Smooth muscle cell of bladder (primary cell): ENCODE measurements at places on chromosomes 16 and 17. TPM values are rescaled to one million over a fixed set of nuclear protein-coding genes. Genes with fewer than 3 reads are reported as not detected.

EPN3 gene
- total RNA-seq: not detected in 2 replicates

HBM gene
- not detected in 2 replicates for total RNA-seq

CHTF8 gene
- total RNA-seq: 30.0 and 31.6 TPM in 2 replicates

ZDHHC7 gene
- total RNA-seq: 72.4 and 103 TPM in 2 replicates

RNF112 gene
- 5.1 and 6.1 TPM in 2 replicates for total RNA-seq

CCDC154 gene
- total RNA-seq: 0.14 and 0.28 TPM in 2 replicates

WNT3 gene
- 0.71 and 0.92 TPM in 2 replicates for total RNA-seq

NPIPB6 gene
- 0.57 TPM in 1 of 2 replicates, not detected in the other for total RNA-seq

IKZF3 gene
- under 0.01 TPM in 1 of 2 replicates, not detected in the other for total RNA-seq

KRTAP9-8 gene
- not detected in 2 replicates for total RNA-seq

ZFP3 gene
- 1.0 and 1.3 TPM in 2 replicates for total RNA-seq

TM4SF5 gene
- total RNA-seq: not detected in 2 replicates

EPX gene
- not detected in 2 replicates for total RNA-seq

TERB1 gene
- under 0.01 and 0.09 TPM in 2 replicates for total RNA-seq

TXNL4B gene
- total RNA-seq: 4.6 and 8.6 TPM in 2 replicates

ZNF200 gene
- total RNA-seq: 6.5 and 7.4 TPM in 2 replicates

MRTFB gene
- 3.0 and 3.3 TPM in 2 replicates for total RNA-seq

KREMEN2 gene
- total RNA-seq: not detected in 2 replicates

TBC1D3I gene
- total RNA-seq: 0.09 and 0.28 TPM in 2 replicates

ASPHD1 gene
- total RNA-seq: 7.3 and 10.4 TPM in 2 replicates

YPEL2 gene
- total RNA-seq: 9.7 and 15.4 TPM in 2 replicates

IL17C gene
- not detected in 2 replicates for total RNA-seq

HOXB1 gene
- total RNA-seq: not detected in 2 replicates

TAOK2 gene
- 39.1 and 47.1 TPM in 2 replicates for total RNA-seq

ZNF597 gene
- 1.3 and 1.4 TPM in 2 replicates for total RNA-seq

ABCA9 gene
- 6.8 and 10.0 TPM in 2 replicates for total RNA-seq

PLCD3 gene
- 21.3 and 21.7 TPM in 2 replicates for total RNA-seq

USH1G gene
- under 0.01 TPM in 1 of 2 replicates, not detected in the other for total RNA-seq

CCL8 gene
- total RNA-seq: 0.46 and 8.8 TPM in 2 replicates

CFAP52 gene
- total RNA-seq: 0.18 and 0.28 TPM in 2 replicates

TMC8 gene
- total RNA-seq: not detected in 2 replicates

ENPP7 gene
- total RNA-seq: not detected in 2 replicates

ZNF629 gene
- 6.4 and 8.5 TPM in 2 replicates for total RNA-seq

TNS4 gene
- under 0.01 TPM in 2 replicates for total RNA-seq

KLHL10 gene
- total RNA-seq: 0.43 and 0.55 TPM in 2 replicates

MMP2 gene
- 881 and 1,311 TPM in 2 replicates for total RNA-seq

FAM222B gene
- total RNA-seq: 1.4 and 3.0 TPM in 2 replicates

UNK gene
- total RNA-seq: 10.0 and 15.1 TPM in 2 replicates

SDF2 gene
- 65.4 and 81.8 TPM in 2 replicates for total RNA-seq

XAF1 gene
- total RNA-seq: 20.3 and 40.0 TPM in 2 replicates

GFAP gene
- total RNA-seq: 0.14 TPM in 1 of 2 replicates, not detected in the other

GCGR gene
- total RNA-seq: 0.09 TPM in 1 of 2 replicates, not detected in the other

DNAH2 gene
- 0.57 and 1.8 TPM in 2 replicates for total RNA-seq

PDILT gene
- not detected in 2 replicates for total RNA-seq

ITGB4 gene
- 0.28 TPM in 2 replicates for total RNA-seq

CDH5 gene
- total RNA-seq: under 0.01 and 0.83 TPM in 2 replicates

POLR3K gene
- total RNA-seq: 3.6 and 4.0 TPM in 2 replicates

LGALS9C gene
- total RNA-seq: not detected in 2 replicates

CCL22 gene
- total RNA-seq: not detected in 2 replicates

GRB7 gene
- not detected in 2 replicates for total RNA-seq
